Activated CD4-positive, alpha-beta T cell treated with anti-CD3 and anti-CD28 coated beads, Interleukin-2, amount 10 ng/mL, durations not matched to agents 7 days and 5 days (primary cell): ENCODE measurements at places on chromosomes 2 and 18.

GRCh38 chr2:37119157-37119556 lies 34.8 kb downstream of the GPATCH11 start:
- no peak for DNase-seq

DNA sequence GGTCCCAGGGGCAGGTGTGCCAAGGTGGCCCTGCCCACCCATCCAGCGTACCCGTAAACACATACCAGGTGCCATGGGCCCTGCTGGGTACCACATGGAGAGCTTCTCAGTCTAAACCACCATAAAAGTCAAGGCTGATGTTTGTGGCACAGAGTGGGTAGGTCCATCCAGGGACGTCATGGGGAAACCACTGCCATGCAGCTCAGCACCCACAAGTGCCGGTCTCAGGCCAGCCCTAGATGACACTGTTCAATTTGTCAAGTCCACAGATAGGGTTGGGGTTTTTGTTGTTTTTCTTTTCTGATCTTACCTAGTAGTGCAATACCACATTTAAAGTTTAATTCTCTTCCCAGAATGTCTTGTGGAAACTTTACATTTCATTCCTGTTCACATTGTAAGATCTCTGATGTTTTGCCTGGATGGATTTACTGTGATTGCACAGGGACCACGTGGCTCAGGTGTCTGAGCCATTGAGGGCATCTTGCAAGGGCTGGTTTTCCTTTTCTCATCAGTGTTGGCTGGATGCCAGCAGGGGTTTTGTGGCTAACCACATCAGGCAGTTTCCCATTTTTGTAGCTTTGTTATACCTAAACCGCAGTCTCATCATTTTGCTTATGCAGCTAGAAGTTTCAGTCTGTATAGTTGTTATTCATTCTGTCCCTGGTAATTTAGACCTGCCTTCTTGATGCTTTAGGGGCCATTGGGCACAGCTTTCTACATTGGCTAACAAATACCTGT lies 64.7 kb downstream of the STK25 start:
- peak; percentile 94 for DNase-seq

DNA sequence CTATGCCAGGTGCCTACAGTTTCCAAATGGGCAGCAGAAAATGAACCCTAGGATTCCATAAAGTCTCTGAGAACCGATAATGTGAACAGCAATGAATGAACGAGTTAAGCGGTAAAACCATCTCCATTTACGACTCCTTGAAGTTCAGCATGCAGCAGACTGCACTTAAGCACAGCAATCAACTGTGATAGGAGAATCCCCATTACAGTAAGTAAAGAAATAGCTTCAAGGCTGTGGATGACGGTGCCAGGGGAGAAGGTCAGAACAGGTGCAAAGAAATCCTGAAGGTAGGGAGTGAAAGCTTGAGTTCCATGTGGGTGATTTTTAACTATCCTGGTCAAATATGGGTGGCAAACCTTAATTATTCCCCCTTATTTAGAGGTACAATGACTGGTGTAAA lies 444.4 kb downstream of the NCKAP5 start:
- no peak for DNase-seq

DNA sequence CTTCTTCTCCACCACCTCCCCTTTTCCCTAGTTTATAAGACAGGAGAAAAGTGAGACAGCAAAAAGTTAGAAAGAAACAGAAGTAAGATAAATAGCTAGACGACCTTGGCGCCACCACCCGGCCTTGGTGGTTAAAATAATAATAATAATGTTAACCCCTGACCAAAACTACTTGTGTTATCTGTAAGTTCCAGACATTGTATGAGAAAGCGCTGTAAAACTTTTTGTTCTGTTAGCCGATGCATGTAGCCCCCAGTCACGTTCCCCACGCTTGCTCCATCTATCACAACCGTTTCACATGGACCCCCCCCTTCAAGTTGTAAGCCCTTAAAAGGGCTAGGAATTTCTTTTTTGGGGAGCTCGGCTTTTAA lies 1.5 kb upstream of the BUB1 start:
- DNase-seq, result no peak

GRCh38 chr2:238114851-238115660 lies 14.9 kb downstream of the ESPNL start:
- no peak for DNase-seq

- DNase-seq, result no peak
Measured at GRCh38 chr2:224723586-224724217, 7.5 kb upstream of the CCDC195 start.

- peak; percentile 40 for DNase-seq
Measured at GRCh38 chr18:3453540-3454364, 3.8 kb downstream of the TGIF1 start.

DNA sequence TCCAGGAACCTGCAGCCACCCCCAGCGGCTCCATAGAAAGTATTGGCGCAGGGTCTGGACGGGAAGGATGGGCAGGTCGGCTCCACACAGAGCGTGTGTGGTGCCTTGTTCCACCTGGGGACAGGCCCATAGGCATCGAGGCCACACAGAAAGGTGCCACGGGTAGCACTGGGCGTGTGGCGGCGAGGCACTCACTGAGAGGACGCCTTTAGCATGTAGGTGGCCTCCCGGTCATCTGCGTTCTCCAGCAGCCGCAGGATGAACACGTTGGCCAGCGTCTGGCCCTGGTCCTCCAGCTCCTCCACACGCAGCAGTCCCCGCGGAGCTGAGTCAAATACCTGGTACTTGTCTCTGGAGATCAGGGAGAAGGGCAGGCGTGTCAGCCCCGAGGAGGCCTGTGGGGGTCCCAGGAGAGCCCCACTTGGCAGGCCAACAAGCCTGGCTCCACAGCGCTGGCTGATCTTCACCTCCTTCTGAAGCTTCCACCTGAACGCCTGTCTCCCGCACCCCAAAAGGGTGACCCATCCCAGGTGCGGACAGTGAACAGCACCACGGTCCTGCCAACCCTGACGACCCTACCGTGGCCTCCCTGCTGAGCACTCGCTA lies 13.2 kb downstream of the SNORC start:
- DNase-seq, result no peak

DNA sequence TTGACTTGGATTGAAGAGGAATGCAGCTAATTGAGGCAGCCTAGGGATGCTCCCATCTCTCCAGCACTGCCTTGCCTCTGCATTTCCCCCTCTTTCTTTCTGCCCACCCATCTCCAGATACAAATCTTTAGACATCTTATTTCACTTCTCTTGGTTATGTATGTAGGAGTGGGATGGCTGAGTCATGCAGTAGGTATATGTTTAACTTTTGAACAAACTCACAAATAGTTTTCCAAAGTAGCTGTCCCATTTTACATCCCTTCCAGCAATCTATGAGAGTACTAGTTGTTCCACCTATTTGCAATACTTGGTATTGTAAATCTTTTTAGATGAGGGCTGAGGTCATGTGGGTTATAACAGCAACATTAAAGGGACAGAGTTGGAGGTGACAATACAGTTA lies 329.9 kb downstream of the DYSF start:
- DNase-seq, result no peak

DNA sequence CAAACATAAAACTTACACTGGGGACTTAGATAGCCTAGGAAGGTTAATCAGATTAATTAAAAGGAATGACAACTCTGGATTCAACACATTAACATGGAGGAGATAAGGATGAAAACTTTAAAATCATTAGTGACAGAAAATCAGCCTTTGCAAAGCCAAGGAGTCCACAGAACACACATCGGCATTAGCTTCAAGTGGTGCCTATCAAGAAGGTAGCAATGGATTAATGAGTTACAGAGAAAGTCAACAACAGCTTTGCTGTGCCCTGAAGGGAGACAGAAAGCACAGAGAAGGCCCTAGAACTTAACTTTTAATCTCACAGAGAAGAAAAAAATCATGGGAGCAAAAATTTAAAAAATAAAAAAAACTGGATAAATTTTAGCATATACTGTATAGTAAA lies 88.6 kb downstream of the KCNH7 start:
- DNase-seq, result no peak

- DNase-seq, result no peak
Measured at GRCh38 chr2:75592030-75592429, 31.3 kb upstream of the EVA1A start.

GRCh38 chr2:135798275-135798705 lies 38.7 kb downstream of the LCT start:
- DNase-seq, result no peak

DNA sequence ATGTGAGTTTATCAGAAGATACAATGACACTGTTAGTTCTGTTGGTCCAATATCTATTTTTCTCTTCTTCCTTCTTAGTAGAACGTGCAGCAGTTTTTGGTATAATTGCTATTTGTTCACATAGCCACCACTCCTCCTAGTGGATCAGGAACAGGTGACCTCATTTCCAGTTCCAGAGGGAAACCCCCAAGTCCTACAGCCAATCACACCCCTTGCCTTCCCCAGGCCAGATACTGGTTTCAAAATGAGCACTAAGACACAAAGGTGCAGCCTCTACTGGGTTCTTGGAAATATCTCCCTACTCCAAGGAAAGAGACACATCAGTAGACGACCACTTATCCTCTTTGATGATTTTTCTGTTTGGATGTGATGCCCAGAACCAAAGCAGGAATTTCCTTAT lies 103.2 kb downstream of the TCF4 start:
- DNase-seq, result no peak

- no peak for DNase-seq
Measured at GRCh38 chr2:65366595-65367125, 65.7 kb downstream of the SPRED2 start.

GRCh38 chr2:236558993-236559978 lies 10.3 kb upstream of the ACKR3 start:
- DNase-seq, result no peak

DNA sequence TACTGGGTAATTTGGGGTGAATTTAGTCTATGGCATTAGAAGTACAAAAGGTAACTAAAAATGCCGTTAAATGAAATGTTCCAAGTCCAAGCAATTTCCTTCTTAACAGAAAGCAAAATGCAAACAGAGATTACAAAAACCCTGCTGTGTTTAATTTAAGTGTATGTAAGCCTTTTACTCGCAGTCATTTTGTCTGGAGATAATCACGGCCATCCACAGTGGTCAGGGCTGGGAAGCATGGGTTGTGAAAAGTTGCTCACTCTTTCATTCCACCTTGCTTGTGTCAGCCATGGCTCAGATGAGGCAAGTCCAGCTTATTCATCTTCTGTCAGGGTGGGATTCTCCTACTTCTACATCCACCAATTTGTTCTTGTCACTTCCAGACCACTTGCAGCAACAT lies 983.6 kb upstream of the ZEB2 start:
- no peak for DNase-seq
